NCI-H1105 treated with DMSO at 0.1 percent for 48 hours (cell line): ENCODE measurements at places on chromosomes 16 and 17.

- DNase-seq, result no peak
Measured at GRCh38 chr17:42053731-42054500, 3.5 kb upstream of the C17orf113 start.

- peak; percentile 53 for DNase-seq
Measured at GRCh38 chr17:20116683-20117309, 107.6 kb downstream of the SPECC1 start.

DNA sequence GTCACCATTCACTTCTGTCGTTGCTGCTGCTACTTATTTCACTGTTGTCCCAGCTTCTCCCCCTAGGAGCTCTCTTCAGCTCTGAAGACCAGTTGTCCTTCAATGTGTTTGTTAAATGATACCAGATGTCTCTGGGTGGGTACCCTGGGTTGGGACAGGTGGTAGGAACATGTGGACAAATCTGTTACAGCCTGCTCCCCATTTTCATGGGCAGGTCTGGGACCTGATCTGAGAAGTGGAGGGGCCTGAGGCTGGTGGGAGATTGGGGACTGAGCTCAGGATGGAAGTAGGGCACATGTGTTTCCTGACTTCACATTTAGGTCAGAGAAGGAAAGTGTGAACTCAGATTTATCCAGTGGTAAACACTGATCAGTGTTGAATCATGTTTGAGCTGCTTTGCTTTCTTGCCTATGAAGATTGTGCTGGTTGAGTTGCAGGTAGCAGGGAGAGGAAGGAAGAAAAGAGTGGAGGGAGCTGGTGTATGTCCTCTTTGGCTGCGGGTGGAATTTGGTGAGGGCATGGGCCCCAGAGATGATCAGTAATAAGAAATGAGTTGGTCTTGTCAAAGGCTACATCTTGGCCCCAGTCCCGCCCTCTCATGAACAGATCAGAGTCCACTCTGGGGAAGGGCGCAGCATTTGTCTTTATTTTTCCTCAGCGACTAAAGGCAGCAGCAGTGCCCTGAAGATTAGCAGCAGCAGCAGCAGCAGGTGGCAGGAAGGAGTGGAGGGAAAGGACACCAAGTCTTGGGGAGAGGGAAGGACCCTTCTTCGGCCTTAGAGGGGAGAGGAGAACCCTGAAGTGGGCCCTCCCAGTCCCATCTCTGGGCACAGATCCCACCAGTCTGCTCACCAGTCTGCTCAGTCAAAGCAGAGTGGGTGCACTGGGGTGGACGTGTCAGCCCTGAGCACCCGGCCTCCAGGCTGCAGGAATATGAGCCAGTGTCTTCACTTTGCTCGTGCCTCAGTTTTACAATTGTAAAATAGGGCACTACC lies 6.1 kb upstream of the EFTUD2 start:
- no peak for DNase-seq

GRCh38 chr17:81513372-81513752 lies 763 bp upstream of the ACTG1 start:
- peak; percentile 66 for DNase-seq

DNA sequence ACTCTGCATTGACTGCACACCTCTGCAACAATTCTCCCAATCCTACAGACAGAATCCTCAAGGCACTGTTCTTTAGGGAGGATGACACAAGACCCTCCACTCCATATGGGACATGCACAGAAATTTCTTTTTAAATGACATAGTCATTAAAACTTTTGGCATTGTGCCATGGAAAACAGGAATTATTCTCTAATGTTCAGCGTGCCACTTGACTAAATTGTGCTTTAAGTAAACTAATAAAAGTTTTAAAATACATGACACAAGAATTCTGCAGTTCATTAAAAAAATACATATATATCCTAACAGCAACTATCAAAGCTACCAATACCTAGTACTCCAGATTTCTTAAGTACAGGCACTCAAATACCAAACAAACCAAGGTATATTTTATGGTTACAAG lies 16.0 kb downstream of the CEP112 start:
- peak; percentile 32 for DNase-seq

- DNase-seq, result no peak
Measured at GRCh38 chr17:850851-851763, 69.0 kb downstream of the MRM3 start.
